Hematopoietic multipotent progenitor cell treated with erythropoietin and hydrocortisone succinate and interleukin-3 and kit ligand, for 15 days (in vitro differentiated cells): ENCODE measurements at places on chromosomes 1 and 21.

GRCh38 chr1:184388319-184388889, 1.6 kb downstream of the C1orf21 start:
- no peak for DNase-seq

- no peak for DNase-seq
Observed at GRCh38 chr1:75136921-75137641, 2.9 kb downstream of the LHX8 start.

DNA sequence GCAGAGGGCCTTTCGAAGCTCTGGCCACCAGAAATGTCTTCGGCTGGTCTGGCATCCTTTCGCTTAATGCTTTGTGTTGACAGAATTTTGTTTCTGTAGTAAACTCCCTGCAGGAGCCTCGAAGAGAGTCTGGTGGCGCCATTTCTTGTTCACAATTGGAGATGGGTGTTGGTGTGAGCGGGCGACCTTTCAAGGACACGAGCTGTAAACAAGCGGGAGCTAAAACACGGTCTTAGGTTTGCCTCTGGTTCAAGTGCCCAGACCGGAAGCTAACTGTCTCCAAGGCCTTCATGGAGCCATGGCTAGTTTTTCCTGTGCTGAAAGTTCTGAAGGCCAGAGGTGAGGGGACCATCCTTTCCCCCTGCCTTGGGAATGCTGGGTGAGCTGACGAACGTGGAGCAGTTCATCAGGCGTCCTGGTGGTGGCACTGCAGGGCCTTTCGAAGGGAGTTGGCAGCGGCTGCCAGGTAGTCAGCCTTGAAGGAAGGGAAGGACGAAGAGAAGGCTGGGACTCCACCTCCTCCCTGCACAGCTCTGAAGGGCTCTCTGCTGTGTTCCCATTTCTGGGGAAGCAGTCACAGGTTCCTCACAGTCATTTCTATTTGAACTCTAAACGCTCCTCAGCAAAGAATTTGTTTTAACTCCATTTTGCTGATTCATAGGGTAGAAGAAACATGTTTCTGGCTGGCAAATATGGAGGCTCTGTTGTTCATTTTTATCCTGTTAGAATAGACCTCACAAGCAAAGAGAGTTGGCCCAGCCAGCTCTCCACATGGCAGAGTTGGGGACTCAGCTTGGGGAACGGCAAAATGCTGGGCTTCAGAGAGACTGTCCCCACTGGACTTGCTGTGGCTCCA, 35.2 kb downstream of the URB2 start:
- peak; percentile 80 for DNase-seq

DNA sequence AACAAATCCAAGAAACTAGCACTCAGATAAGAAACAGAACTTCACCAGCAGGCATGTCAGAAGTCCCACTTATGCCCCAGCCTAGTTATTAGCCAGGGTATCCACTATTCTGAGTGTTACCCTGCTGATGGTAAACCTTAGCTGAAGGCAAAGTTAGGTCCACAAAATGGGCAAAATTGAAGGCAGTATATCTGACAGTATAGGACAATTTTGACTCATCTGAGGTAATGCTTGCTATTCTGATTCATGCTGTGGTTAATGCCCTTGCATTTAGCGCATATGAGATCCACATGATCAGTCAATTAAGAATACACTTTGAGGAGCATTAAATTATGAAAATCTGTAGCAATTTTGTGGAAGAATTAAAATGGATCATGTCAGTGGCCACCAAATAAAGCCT, 15.1 kb downstream of the IFI44 start:
- DNase-seq, result no peak

GRCh38 chr1:113868387-113869083, 3.0 kb downstream of the PTPN22 start:
- no peak for DNase-seq

GRCh38 chr21:31045841-31046240, 7.6 kb upstream of the KRTAP19-8 start:
- no peak for DNase-seq

DNA sequence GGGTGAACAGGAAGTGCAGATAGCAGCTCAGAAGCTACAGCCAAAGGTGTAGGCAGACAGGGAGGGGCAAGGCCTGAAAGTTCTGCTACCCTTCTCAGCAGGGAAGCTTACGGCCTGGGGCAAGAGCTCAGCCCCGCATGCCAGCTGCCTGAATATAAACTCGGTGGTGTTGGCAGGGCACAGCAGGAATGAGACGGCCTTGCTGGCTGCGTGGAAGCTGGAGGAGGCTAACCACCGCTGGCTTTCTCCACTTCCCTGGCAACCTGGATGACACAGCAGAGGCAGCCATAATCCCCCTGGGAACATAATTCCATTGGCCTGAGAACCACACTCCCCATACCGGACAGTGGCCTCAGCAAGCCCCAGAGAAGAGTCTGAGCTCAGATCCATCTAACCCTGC, 81.9 kb upstream of the PRRC2C start:
- no peak for DNase-seq

- no peak for DNase-seq
Observed at GRCh38 chr1:89931964-89932363, 62.9 kb upstream of the ZNF326 start.

DNA sequence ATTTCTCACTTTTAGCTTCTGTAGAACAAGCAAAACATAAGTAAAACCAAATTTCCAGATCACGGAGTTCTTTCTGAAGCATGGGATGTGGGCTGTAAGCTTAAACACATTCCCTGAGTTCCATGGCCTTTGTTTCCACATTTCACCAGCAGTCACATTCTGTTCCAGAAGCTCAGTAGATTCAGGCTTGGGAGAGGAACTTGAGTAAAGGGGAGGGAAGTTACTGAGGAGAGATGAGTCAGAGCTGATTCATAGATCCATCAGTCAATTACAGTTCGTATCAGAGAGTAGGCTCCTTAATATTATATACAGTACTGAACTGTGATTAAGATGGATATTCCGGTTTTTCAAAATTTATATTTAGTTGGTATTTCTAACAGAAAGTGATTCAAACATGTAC, 614.3 kb downstream of the NCAM2 start:
- no peak for DNase-seq

DNA sequence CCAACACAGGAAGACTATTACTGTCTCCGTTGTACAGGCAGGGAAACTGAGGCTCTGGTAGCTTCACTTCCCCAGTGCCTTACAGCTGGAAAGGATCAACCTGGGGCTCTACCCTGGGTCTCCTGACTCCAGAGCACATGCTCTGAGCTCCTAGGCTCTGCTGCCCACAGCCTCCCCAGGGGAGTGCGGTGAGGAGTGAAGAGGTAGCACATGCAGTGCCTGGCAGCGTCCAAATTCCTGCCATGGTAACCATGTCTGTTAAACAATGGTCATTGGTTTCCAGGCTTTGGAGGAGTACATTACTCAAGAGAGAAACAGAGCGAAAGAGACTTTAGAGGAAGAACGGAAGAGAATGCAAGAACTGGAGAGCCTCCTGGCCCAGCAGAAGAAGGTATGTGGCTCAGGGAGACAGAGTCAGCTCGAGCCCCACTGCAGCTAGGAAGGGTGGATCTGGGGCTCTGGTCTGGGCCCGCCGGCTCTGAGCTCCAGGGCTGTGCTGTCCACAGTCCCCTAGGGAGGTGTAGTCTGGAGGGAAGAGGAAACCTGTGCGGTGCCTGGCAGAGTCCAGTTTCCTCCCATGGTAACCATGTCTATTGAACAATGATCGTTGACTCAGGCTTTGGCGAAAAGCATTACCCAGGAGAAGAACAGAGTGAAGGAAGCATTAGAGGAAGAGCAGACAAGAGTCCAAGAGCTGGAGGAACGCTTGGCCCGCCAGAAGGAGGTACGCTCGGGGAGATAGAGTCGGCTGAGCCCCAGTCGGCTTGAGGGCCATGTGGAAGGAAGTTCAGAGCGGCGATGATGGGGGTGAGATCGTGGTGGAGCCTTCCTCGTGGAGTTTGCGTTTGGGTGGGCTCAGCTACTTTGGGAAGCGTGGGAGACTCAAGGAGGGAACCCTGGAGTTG, 64.6 kb upstream of the EFHD2 start:
- DNase-seq, result no peak

DNA sequence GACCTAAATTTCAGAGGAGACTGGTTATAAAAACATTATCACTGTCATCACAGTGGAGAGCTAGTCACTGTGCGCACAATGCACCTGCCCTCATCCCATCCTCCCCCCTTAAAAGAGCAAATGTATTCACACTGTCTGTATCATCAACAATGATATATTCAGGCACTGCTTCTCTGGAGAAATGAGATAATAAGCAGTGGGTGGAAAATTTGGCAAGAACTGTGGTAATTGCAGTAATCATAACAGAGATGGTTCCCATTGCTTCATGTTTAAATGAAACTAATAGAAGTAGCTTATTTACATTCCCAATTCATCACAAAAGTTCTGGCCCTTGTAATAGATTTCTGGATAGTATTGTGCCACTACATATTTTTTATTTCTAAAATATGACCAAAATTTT, 867.4 kb upstream of the ADGRL2 start:
- DNase-seq, result no peak

- no peak for DNase-seq
Observed at GRCh38 chr1:180435566-180435965, 66.8 kb downstream of the ACBD6 start.
